ENCODE measurements at places on chromosomes 1 and 21.
A peak's percentile ranks its signal among the peaks of the same experiment; 100 is the strongest.

DNA sequence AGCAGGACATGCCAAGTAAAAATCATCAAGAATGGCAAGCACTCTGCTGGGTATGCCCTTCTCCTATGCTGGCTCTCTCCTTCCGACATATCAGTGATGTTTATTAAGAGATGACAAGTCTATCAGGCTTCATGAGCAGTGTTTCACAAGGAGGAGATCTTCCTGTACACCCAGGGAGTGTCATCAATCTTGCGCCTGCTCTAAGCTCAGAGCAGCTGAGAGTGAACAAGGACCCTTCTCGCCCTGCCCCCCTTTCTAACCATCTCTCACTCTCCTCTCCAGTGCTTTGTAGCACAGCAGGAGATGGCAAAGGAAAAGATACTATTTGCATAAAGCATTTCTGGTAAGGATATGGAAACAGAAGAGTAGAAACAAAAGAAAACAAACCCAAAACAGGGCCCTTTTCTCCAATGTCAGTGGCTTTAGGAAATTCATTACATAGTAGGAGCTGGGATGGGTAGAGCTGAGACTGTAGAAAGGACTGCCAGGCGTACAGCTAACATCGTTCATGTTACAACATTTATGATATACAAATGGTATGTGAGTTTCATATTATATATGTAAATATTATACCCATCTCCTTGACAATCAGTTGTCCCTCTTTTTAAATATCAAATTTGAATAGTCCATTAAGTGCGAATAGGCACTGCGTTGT is 201.7 kb downstream of the NUF2 start:
- no peaks in the 10 kb centered on the region for H3K27me3 ChIP-seq
- no peak for DNase-seq
- H3K4me1 ChIP-seq: no peaks in the 10 kb centered on the region
- H3K36me3 ChIP-seq: no peaks in the 10 kb centered on the region

DNA sequence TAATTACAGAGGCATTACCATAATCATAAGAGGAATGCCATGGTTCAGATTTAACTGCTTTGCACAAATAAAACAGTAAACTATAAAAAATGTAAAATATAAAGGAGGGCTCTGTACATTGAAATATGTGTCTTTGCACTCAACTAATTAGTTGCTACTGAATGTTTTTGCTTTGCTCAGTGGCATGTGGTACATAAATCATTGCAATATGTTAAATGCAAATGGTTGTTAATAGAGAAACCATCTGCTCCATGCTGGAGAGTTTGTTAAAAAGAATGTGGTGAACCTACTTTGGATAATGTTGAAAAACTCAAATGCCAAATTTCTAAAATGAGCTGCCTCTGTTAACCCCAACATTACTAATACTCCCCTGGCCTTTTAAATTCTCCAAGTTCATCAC is 201.5 kb downstream of the NTNG1 start:
- no peak for DNase-seq
- H3K4me1 ChIP-seq: no peaks in the 10 kb centered on the region
- H3K27ac ChIP-seq: no peak overlapping the region
- no peaks in the 10 kb centered on the region for H3K27me3 ChIP-seq

GRCh38 chr1:58782178-58783089 is 1.4 kb downstream of the JUN start:
- peak overlapping the region; percentile 29 for H3K27ac ChIP-seq
- no peak for DNase-seq
- H3K4me3 ChIP-seq: peak overlapping the region; percentile 84
- H3K36me3 ChIP-seq: no peaks in the 10 kb centered on the region
- H3K27me3 ChIP-seq: no peaks in the 10 kb centered on the region

GRCh38 chr1:153933430-153933829 is 10.7 kb upstream of the GATAD2B start:
- H3K27ac ChIP-seq: no peak overlapping the region
- H3K36me3 ChIP-seq: peaks cover 26% of the 10 kb centered on the region
- no peaks in the 10 kb centered on the region for H3K27me3 ChIP-seq
- DNase-seq: no peak
- H3K4me3 ChIP-seq: no peak overlapping the region
- H3K4me1 ChIP-seq: peaks cover 8% of the 10 kb centered on the region

DNA sequence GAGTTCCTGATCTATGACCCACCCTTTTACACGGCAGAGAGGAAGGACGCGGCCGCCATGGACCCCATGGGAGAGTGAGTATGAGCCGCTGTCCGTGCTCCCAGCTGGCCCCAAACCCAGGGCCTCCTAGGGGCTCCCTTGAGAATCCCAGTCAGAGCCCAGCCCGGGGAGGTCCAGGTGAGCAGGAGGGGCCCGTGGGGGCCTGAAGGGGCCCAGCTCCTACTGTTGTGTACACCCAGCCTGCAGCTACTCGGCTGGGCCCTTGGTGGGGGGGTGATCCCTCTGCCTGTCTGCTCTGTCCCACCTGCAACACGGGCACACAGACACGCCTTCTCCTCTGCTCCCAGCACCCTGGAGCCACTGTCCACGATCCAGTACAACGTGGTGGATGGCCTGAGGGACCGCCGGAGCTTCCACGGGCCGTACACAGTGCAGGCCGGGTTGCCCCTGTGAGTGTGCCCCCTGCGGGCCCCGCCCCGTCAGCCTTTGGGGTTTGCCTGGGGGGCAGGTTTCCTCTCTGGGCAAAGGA is 28.6 kb upstream of the LRRC3 start:
- H3K4me3 ChIP-seq: no peak overlapping the region
- DNase-seq: no peak
- H3K4me1 ChIP-seq: no peaks in the 10 kb centered on the region

DNA sequence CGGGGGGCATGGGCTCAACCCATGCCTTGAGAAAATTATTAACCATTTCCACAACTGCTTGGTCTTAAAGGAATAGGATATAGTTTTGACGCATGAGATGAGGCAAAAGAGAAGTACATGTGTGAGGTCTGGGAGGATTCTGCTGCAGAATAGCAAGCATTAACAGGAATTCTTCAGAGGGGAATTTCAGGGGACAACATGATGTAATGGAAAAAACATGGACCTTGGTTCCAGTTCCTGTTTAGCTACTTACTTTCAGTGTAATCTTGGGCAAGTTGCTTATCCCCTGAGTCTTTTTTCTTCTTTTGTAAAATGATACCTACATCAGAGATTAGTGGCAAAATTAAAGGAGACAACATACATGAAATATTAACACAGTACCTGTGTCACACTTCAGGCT is 85.6 kb downstream of the PRRX1 start:
- H3K36me3 ChIP-seq: no peaks in the 10 kb centered on the region
- H3K4me3 ChIP-seq: no peak overlapping the region
- DNase-seq: no peak
- no peaks in the 10 kb centered on the region for H3K27me3 ChIP-seq

- no peaks in the 10 kb centered on the region for H3K27me3 ChIP-seq
- DNase-seq: no peak
- no peak overlapping the region for H3K4me3 ChIP-seq
- no peaks in the 10 kb centered on the region for H3K36me3 ChIP-seq
Observed at GRCh38 chr1:119075614-119076013, 64.8 kb downstream of the WARS2 start.

DNA sequence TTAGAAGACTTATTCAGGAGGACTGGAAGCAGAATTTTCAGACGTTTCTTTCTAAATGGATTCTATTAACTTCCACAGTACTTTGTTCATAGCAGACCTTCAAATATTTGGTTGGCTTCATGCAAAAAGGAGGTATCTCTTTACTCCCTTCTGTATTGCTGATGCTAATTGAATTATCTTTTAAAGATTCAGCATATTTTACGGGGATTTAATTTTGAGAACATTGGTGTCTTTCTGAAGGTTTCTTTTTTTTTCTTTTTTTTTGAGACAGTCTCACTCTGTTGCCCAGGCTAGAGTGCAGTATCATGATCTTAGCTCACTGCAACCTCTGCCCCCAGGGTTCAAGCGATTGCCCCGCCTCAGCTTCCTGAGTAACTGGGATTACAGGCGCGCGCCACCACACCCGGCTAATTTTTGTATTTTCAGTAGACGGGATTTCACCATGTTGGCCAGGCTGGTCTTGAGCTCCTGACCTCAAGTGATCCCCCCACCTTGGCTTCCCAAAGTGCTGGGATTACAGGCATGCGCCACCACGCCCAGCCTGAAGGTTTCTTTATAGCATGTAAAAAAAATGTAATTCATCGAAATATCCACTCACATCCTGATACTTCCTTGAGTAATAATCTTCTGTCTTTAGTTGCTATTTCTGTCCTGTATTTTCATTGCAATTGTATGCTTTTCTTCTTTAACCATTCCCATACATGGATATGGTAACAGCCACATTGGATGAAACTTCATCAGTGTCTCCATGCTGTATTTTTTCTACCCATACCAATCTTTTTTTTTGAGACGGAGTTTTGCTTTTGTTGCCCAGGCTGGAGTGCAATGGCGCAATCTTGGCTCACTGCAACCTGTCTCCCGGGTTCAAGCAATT is 14.5 kb downstream of the CNST start:
- H3K4me1 ChIP-seq: peaks cover 24% of the 10 kb centered on the region
- peaks cover 2% of the 10 kb centered on the region for H3K36me3 ChIP-seq
- no peak overlapping the region for H3K4me3 ChIP-seq
- H3K27ac ChIP-seq: peak overlapping the region; percentile 30

DNA sequence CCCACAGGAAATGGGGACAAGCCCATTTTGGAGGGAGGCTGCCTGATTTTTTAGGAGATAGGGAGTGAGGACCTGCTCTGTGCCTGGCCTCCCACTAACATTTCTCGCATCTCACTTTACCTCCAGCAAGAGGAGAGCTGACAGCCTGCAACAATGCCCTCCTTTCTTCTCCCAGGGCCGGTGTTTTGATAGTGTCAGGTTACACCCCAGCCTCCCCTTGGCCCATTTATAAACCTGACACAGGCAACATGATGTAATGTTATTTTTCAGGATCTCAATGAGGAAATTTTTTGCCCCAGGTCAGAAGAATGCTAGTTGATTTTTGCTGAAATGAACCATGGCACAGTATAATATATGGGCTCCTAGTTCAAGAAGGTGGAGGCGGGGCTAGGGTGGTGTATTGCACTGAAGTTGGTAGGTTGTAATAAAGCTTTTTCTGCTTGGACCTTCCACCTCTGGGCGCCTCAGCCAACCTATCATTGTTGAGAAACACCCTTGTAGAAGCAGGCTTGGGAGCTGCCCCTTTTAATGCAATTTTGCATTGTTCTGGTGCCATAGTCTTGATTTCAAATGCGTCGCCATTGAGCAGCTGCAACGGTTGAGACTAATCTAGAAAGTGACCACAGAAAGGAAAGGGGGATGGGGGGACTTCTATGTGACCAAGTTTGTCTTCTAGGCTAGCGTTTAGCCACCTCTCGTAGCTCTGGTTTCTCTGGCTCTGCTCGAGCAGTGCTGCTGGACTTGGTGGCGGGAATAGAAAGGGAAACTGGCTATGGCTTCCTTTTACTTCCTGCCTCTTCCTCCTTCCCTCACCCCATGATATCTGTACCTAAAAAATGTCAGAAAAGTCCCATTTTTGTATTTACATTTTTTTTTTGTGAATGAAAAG is 53.0 kb downstream of the PBX1 start:
- H3K36me3 ChIP-seq: no peaks in the 10 kb centered on the region
- H3K4me1 ChIP-seq: no peaks in the 10 kb centered on the region
- DNase-seq: no peak
- H3K4me3 ChIP-seq: no peak overlapping the region
- H3K27ac ChIP-seq: no peak overlapping the region
- H3K27me3 ChIP-seq: no peaks in the 10 kb centered on the region

- H3K36me3 ChIP-seq: no peaks in the 10 kb centered on the region
- no peaks in the 10 kb centered on the region for H3K4me1 ChIP-seq
- H3K4me3 ChIP-seq: no peak overlapping the region
- no peak for DNase-seq
- H3K27ac ChIP-seq: no peak overlapping the region
Observed at GRCh38 chr1:97254731-97255463, 533.3 kb downstream of the PTBP2 start.

DNA sequence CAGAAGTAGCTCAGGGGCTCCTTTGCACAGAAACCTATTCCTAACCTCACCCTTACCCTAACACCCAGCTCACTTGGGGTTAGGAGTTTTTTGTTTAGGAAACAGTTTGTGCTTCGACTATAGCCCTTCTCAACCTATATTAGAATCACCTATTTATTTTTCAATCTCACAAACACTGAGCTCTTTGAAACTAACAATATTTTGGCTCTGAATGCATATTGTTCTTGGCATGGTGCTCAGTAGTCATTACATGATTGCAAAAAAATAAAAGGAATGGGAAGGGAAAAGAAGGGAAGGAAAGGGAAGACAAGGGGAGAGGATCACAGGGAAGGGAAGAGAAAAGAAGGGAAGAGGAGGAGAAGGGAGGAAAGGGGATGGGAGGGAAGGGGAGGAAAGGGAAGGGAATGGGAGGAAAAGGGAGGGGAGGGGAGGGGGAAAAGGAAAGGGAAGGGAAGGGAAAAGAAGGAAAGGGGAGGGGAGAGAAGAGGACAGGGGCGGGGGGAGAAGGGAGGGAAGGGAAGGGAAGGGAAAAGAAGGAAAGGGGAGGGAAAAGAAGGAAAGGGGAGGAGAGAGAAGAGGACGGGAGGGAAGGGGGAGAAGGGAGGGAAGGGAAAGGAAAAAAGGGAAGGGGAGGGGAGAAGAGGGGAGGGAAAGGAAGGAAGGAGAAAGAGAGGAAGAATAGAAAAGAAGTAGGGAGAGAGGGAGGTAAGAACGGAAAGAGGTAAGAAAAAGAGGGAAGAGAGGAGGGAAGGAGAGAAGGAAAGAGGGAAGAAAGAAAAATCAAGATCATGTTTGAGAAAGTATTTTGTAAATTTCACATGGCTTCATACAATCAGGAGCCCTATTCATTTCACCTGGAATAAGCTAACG is 484.1 kb upstream of the NFIA start:
- H3K4me1 ChIP-seq: no peaks in the 10 kb centered on the region
- no peaks in the 10 kb centered on the region for H3K27me3 ChIP-seq
- no peak overlapping the region for H3K27ac ChIP-seq
- no peaks in the 10 kb centered on the region for H3K36me3 ChIP-seq

DNA sequence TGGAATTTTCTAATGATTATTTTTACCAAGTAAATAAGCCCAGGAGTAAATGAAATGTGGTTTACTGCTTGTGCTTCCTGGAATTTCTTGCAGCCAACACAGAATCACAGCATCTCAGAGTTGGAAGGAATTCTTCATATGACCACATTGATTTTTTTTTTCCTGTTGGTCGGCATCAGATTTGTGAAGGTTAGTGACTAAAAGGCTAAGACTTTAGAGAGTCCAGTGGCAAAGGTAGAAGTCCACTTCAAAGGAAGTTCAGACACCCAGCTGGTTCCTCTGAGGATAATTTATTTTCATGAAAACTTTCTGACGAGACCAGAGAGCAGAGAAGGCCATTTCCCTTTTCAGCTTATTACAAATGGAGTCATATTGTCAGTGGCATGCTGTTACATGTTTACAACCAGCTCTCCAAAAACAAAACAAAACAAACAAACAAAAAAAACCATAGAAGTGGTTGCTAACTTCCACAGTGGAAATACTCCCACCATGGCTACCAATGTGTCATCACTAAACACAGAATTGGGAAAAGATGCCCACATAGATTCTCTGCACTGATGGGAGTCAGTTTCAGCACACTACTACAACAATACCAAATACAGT is 77.2 kb upstream of the CDC42BPA start:
- no peak overlapping the region for H3K27ac ChIP-seq
- H3K27me3 ChIP-seq: no peaks in the 10 kb centered on the region
- H3K36me3 ChIP-seq: no peaks in the 10 kb centered on the region
- no peak overlapping the region for H3K4me3 ChIP-seq

GRCh38 chr1:46065405-46065804 is 67.0 kb downstream of the PIK3R3 start:
- H3K36me3 ChIP-seq: peaks cover 14% of the 10 kb centered on the region
- DNase-seq: no peak
- no peak overlapping the region for H3K27ac ChIP-seq
- no peak overlapping the region for H3K4me3 ChIP-seq
- peaks cover 9% of the 10 kb centered on the region for H3K4me1 ChIP-seq
- H3K27me3 ChIP-seq: no peaks in the 10 kb centered on the region
